Iris pigment epithelial cell (primary cell): ENCODE measurements at places on chromosomes 2 and 18.

- DNase-seq = peak; percentile 46
These were observed 681.3 kb downstream of the ADCYAP1 start for GRCh38 chr18:1585881-1586488.

DNA sequence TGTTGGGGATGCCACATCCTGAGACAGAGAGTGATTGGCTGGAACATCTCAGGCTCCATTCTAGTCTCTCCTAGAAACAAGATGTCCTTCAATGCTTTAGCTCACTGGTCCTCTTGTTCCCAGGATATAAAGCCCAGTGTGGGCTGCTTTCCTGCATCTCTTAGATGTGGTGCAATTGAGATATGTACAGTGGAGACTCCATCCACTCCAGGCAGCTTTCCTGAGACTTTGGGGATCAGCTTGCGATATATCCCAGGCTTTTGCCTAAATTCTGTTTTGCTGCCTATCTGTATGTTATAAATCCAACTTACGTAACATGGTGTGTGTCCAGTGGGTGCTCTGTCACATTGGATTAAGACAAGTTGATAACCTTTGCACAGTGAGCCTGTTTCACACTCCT, 264.9 kb downstream of the SUCLG1 start:
- DNase-seq = no peak

DNA sequence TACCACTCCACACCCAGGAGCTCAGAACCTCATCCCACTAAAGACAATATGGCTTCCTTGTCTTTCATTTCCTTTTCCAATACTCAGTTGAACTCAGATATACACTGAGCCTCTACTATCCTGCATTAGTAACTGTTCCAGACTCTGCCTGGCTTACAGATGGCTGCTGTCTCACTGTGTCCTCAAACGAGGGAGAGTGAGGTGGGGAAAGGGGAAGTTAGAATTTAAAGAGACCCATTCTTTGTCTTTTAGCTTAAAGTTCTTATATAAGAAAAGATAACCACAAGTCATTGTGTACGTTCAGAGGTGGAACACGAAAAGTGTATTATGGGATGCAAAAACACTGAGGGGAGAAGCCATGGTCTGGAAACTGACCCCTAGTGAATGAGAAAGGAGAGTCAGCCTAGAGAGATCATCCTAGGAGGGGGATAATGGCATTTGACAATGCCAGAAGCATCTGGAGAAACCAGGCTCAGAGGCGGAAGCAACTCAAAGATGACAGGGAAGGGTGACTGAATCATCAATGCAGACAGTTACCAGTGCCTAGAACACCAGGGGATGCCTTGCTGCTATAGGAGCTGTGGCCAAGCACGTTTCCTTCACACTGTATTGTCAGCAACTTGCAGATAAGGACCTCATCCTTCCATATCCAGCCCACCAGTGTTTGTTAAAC, 170.7 kb downstream of the CYRIA start:
- no peak for DNase-seq

- DNase-seq = no peak
These were observed 219.8 kb downstream of the DYSF start for GRCh38 chr2:71672826-71673795.

GRCh38 chr18:22378672-22379282, 38.9 kb downstream of the CTAGE1 start:
- DNase-seq = peak; percentile 28
